ENCODE measurements at places on chromosomes 5 and 9. TPM values are rescaled to one million over a fixed set of nuclear protein-coding genes. Genes with fewer than 3 reads are reported as not detected.

DNA sequence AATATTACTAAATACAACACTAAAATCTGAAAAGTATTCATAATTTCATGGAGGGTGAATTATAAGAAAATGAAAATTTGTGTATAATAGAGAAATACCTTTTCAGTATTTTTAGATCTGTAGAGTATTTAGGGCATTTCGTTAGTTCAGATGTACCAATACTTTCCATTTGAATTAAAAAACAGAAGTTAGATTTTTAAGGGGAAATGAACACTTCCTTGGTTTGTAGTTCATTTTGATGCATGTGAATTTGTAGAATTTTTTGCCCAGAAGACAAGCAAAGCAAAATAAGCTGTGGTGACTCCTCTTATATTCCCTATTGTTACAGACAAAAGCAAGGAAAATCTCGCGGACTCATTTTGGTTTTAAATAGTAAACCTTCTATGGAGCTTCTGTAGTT, 209.0 kb upstream of the RPS23 start:
- no peak for DNase-seq

GRCh38 chr5:146076455-146076854, 28.9 kb downstream of the PLAC8L1 start:
- no peak for DNase-seq

The PCDHB1 gene
- 0.04 TPM for polyA plus RNA-seq

The MAP1B gene
- polyA plus RNA-seq = 28.3 TPM

Measured in left renal pelvis (tissue), 4 donors.